AG10803 (cell line): ENCODE measurements at places on chromosomes 1 and 21.

- peak; percentile 85 for DNase-seq
Observed at GRCh38 chr1:11918799-11919519, 7.3 kb downstream of the KIAA2013 start.

GRCh38 chr1:97164276-97164639 is 442.7 kb downstream of the PTBP2 start:
- DNase-seq = no peak

DNA sequence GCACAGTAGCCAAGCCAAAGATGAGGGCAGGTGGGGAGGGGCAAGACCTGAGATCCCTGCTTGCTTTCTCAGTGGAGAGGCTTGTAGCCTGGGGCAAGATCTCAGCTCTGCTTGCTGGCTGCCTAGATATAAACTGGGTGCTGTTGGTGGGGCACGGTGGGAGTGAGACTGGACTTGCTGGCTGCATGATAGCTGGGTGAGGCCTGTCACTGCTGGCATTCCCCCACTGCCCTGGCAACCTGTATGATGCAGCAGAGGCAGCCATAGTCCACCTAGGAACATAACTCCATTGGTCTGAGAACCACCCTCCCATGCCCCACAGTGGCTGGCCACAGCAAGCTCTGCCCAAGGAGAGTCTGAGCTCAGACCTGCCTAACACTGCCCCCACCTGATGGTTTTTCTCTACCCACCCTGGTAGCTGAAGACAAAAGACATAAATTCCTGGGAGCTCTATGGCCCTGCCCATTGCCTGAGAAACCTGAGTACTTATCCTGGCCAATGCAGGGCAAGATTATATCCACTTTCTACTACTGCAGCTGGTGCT is 261.9 kb upstream of the DEPDC1 start:
- DNase-seq = no peak

DNA sequence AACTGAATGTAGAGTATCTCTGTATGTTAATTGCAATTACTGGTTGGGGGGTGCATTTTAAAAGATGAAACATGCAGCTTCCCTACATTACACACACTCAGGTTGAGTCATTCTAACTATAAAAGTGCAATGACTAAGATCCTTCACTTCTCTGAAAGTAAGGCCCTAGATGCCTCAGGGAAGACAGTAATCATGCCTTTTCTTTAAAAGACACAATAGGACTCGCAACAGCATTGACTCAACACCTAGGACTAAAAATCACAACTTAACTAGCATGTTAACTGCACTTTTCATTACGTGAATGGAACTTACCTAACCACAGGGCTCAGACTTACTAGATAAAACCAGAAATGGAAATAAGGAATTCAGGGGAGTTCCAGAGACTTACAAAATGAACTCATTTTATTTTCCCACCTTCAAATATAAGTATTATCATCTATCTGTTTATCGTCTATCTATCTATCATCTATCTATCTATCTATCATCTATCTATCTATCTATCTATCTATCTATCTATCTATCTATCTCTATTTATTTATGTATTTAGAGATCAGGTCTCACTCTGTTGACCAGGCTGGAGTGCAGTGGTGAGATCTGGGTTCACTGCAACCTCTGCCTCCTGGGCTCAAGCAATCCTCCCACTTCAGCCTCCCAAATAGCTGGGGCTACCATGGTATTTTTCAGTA is 47.8 kb downstream of the CHML start:
- peak; percentile 28 for DNase-seq

DNA sequence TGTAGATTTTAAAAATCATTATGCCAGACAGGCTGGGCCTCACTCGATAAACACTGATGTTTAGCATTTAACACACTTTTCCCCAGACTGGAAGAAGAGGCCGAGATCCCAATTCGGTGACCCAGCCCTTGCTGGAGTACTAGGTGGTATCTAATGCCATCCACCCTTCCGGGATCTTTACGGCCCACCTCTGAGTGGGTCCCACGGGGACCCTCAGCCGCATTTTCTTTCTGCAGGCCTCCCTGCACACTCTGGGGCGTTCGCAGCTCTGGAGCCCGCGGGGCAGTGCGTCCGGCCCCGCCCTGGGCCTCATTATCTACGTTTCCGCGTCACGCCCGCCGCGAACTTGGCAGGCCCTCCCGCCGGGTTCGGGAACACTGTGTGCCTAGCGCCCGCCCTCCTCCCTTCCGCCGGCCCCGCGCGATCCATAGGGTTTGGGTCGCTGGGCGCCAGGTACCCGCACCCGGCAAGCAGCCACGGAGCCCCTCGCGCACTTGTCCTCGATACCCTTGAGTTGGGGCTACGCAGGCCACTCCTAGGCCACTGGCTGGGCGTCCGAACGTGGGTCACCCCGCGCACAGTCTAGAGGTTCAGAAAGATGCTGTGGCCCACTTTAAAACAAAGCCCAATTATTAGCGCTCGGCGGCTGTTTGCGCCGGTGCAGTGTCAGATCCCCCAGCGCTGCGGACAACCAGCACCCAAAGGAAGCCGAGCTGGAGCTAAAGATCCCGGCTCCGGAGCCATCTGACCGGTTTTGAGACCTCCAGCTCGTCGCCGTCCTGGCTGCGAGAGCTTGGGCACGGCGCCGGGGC is 950 bp upstream of the EVA1C start:
- peak; percentile 64 for DNase-seq

DNA sequence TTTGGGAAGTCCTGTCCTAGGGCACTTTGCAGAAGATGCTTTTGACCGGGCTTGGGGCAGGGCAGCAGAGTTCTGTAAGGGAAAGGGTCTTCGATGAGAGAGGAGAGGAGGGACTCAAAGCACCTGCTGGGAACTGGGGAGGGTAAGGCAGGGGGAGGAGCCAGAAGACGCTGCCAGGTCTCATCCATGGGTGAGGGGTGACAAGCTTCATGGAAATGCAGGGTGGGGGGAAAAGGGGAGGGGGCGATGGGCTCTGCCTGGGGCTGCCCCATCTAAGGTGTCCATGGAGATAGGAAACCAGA is 20.9 kb upstream of the C2CD2 start:
- no peak for DNase-seq

DNA sequence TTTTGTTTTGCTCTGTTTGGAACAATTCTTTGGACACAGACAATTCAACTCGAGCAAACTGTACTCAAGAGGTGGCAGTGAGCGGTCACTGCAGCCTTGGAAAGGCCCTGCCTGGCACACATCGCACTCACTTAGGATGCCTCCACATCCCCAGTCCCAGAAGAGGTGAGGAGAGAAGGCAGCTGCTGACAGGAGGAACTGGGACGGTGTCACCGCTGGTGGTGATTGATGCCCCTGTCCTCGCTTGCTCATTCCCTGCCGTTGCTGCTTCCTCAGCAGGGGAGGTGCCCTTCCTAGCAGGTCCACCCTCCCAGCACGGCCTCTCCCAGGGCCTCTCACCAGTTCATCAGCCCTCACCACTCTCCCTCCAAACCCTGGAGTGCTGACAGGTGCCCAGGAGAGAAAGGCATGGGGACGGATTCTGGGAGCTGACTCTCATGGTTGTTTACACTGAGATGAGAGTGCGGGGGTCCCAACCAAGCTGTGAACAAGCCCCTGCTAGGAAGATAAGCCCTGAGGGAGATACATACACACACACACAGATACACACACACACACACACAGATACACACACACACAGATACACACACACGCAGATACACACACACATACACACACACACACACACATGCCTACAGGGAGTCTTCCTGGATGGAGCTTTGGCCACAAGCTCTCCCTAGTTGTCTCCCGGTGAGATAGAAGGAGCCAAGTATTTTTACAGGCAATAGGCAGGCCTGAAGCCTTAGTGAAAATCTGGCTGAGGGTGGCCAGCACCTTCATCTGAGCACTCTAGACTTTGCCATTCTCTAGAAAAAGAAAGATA is 101.1 kb downstream of the CDC7 start:
- DNase-seq = no peak

GRCh38 chr1:204583909-204584632 is 67.9 kb downstream of the MDM4 start:
- no peak for DNase-seq

DNA sequence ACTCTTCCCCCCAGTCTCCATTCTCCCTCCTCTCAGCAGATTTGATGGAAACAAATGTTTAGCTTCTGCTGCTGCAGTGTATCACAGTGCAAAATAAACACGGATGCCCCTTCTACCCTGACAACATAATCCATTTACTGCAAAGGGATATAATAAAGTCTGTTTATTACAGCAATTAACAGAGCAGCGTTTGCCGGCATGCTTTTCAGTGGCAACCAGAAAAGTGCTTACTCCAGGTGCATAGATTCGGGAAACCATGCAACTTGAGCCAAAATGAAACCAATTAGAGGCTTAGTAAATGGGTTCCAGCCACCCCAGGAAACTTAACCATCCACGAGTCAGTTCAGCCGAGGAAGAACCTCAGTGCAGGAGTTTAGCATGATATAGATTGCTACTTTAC is 12.9 kb upstream of the LEMD1 start:
- no peak for DNase-seq

DNA sequence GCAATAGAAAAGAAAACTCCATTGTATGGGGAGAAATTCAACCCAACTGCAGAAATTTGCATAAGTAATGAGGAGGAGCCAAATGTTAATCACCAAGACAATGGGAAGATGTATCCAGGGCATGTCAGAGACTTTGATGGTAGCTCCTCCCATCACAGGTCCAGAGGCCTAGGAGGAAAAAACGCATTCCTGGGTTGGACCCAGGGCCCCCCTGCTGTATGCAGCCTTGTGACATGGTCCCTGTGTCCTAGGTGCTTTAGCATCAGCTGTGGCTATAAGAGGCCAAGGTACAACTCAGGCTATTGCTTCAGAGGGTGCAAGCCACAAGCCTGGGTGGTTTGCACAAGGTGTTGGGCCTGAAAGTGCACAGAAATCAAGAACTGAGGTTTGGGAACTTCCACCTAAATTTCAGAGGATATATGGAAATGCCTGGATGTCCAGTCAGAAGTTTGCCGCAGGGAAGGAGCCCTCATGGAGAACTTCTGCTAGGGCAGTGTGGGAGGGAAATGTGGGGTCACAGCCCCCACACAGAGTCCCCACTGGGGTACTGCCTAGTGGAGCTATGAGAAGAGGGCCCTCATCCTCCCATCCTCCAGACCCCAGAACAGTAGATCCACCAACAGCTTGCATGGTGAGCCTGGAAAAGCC is 162.3 kb downstream of the TGFB2 start:
- DNase-seq = no peak
